Fibroblast of skin of right quadriceps (primary cell): ENCODE measurements at places on chromosomes 1 and 21.

- DNase-seq, result peak; percentile 64
Observed at GRCh38 chr1:83546874-83547273, 452.1 kb downstream of the TTLL7 start.

DNA sequence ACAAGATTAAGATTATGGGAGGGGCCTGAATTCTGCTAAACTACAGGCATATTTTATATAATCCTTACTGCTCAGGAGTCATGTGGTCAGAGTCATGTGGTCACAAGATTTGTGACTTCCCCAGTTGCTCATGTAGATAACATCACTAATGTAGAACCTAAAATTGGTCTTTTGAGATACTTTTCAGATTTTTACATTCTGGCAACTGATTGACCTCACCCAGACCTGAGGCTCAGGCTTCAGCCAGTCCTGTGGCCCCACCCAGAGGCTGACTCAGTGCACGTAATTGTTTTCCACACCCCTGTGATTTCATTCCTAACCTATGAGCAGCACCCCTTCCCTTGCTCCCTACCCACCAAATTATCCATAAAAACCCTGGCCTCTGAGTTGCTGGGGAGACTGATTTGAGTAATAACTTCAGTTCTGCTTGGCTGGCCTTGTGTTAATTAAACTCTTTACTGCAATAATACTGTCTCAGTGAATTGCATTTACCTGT, 41.7 kb upstream of the ZNF326 start:
- DNase-seq, result peak; percentile 92

DNA sequence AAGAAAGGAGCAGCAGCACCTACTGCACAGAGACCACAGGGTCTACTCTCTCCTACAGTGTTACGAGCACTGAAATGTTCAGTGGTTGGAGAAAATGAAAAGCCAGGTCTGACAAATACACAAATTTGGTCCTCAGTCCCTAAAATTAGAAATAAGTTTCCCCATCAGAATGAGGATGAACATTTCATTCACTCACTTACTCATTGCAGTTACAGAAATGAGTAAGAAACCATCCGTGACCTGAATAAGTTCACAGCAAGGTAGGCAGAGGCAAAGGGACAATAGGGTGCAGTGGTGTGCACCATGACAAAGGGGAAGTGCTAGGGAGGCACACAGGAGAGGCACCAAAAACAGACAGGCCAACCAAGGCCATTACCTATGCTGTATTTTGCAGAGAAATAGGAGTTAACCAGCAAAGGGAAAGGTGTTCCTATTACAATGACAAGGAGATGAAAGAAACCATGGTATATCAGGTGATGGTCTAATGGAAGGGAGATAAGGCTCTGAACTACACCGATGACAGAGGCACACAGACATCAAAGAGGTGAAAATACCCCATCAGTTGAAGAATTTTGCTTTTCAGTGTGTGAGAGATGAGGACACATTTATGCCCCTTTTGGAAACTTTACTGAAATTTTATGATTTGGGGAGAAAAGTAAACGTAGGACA, 29.4 kb downstream of the VAV3 start:
- no peak for DNase-seq

- DNase-seq, result peak; percentile 30
Observed at GRCh38 chr1:177092001-177092400, 72.5 kb downstream of the ASTN1 start.

DNA sequence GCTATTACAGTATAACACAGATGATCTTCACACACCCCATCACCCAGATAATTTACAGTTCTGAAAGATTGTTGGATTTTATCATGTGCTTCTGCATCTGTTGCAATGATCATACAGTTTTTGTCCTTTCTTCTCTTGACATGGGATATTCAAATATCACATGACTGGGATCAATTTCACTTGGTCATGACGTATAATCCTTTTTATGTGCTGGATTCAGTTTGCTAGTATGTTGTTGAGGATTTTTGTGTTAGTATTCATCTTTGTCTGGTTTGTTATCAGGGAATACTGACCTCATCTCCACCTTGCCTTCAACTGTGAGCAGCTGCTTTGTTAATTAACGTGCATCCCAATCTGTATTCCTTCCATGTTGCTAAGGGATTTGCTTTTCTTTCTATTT, 44.7 kb upstream of the DISC1 start:
- DNase-seq, result no peak

DNA sequence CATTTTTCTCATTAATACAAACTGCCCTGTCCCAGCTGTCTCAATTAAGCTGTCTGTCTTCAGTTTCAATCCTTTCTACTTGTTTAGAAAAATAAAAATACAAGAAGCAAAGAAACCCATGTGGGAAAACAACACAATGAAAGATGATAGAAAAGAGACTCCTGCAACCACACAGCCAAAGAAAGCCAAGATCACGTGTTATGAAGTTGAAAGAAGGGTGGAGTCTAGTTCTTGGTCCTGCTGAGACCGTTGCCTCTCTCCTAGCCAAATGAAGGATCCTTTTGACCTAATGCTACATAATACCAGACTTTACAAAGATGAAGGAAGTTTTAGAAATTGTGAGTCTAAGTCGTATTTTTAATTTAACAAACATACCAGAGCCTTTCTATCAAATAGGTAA, 218.8 kb upstream of the RRP15 start:
- no peak for DNase-seq

- no peak for DNase-seq
Observed at GRCh38 chr1:30038134-30039025, 685.0 kb downstream of the MATN1 start.

GRCh38 chr1:39833121-39833520, 44.5 kb upstream of the BMP8B start:
- peak; percentile 48 for DNase-seq

DNA sequence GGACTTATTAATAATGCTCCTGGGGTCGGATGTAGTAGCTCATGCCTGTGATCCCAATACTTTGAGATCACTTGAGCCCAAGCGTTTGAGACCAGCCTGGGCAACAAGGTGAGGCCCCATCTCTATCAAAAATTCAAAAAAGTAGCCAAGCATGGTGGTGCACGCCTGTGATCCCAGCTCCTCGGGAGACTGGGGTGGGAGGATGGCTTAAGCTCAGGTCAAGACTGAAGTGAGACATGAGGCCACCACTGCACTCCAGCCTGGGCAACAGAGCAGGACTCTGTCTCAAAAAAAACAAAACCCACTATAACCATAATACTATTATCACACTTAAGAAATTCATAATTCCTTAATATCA, 1.6 kb upstream of the DEGS1 start:
- DNase-seq, result no peak

GRCh38 chr1:201515062-201515750, 8.3 kb upstream of the CSRP1 start:
- no peak for DNase-seq

GRCh38 chr1:230816018-230816417, 52.3 kb downstream of the C1orf198 start:
- no peak for DNase-seq

DNA sequence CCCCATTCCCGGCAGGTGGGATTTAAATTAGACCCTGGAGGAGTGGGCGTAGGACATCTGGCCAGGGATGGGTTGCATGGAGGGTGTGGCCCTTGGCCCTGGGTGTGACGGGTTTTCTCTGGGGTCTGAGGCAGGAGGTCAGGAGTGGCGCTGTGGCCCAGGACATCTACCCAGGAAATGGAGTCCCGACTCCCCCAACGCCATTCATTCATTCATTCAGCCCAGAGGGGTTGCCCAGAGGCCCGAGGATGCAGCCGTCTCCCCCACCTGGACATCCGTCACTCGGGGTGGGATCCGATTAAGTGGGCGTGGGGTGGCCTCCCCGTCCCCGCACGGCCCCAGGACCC, 663 bp downstream of the ATP13A2 start:
- DNase-seq, result no peak

- no peak for DNase-seq
Observed at GRCh38 chr1:53086491-53087070, 24.6 kb downstream of the PODN start.

DNA sequence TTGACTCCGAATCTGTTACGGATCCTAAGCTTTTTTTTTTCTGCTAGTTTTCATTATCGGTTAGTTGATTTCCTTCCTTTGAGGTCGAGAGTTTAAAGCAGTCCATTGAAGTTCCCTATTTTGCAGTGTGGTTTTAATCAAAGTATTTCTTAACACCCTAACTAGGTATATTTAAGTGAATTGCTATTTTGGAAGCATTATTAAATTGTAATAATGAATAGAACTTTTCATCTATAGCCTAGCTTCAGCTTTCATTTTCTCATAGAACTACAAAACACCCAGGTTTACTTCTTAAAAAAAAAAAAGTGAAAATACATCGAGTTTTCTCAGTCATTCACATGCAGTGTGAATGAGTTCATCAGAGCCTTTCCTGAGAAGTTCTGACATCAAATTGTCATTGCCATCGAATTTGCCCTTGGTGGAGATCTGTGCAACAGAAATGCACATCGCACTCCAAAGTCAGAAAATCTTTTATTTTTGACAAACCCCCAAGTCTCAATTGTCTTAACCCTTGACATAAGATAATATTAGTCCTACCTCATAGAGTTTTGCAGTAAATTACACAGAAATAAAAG, 1.1 kb upstream of the LBR start:
- DNase-seq, result no peak

GRCh38 chr1:15016526-15016925, 137.0 kb upstream of the TMEM51 start:
- no peak for DNase-seq

DNA sequence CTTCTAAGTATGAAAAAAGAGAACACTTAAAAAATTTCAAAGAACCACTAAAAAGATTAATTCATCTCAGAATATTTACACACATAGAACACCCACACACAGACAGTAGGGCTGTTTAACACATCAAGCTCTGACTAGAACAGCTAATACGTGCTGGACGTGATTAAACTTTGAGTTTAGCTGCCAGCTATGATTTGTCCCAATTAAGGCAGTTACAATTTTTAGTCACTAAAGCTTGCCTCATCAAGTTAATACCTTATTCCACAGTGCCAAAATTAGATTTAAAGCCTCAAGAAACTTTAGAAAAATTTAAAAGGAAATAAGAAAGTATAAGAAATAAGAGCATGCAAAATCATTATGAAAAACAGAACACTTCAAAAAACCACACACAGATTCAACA, 18.9 kb downstream of the SLC16A1 start:
- peak; percentile 61 for DNase-seq

- no peak for DNase-seq
Observed at GRCh38 chr1:210315529-210315928, 13.2 kb upstream of the HHAT start.
